ENCODE measurements at places on chromosomes 11 and 22.

DNA sequence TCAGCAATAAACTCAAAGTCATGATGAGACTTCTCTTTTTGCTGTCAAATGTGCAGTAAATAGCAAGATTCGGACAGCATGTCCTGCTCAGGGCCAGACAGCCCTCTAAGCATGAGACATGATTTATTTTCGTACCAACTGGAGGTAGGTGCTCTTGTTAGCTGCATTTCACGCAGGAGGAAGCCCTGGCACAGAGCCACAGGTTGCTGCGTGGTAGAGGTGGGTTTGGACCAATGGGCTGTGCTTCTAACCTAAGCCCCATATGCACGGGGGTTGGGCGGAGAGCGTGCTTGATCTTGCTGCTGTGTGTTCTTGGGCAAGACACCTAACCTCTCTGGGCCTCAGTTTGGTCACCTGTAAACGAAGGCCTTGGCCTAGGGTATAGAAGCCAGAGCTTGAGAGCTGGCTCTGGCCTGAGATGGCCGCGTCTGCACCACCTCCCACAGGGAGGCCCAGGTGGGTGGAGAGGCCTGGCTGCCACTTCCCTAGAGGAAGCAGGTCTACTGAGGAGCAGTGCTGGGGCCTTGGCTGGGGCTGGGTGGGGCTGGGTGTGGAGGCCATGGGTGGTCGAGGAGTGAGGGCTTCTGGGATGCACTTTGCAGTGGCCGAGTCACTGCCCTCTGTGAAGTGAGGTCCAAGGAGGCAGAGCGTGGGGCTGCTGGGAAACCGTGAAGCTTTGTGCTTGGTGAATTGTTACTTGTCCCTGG, 38.5 kb upstream of the GRAMD4 start:
- H3K4me1 ChIP-seq = no peaks in the 10 kb centered on the region
- H3K27me3 ChIP-seq = no peaks in the 10 kb centered on the region
- H3K4me3 ChIP-seq = no peak overlapping the region

DNA sequence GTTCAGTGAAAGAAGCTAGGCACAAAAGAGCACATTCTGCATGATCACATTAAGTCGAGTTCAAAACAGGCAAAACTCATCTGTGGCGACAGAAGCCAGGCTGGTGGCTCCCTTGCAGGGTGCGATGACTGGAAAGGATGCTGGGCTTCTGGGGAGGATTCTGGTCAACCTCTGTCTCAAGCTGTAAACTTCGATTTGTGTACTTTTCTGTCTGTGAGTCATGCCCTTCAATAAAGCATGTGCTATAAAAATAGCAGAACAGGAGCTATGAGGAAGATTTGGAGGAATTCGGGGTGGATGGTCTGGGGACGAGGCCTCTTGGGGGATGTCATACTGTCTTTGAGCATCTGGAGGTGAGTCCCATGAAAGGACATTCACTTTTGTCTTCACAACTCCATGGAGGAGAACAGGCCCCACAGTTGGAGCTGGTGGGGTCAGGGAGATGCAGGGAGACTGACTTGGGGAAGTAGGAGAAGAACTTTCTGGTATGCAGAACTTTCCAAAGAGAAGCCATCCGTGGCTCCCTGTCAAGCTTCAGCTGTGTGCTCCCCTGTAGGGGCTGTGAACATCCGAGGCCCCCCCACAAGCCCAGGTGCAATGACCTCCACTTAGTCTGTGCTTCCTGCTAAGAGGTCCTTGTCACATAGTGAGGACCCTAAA, 77.8 kb upstream of the LINC01488 start:
- H3K27me3 ChIP-seq = no peaks in the 10 kb centered on the region
- H3K27ac ChIP-seq = no peak overlapping the region
- DNase-seq = no peak
- no peaks in the 10 kb centered on the region for H3K36me3 ChIP-seq
- H3K4me1 ChIP-seq = no peaks in the 10 kb centered on the region
- H3K4me3 ChIP-seq = no peak overlapping the region

- H3K36me3 ChIP-seq = no peaks in the 10 kb centered on the region
- no peak overlapping the region for H3K27ac ChIP-seq
- DNase-seq = peak; percentile 63
- H3K27me3 ChIP-seq = peaks cover 4% of the 10 kb centered on the region
- no peak overlapping the region for H3K4me3 ChIP-seq
These were observed 41.0 kb upstream of the PRDM11 start for GRCh38 chr11:45105233-45105983.

DNA sequence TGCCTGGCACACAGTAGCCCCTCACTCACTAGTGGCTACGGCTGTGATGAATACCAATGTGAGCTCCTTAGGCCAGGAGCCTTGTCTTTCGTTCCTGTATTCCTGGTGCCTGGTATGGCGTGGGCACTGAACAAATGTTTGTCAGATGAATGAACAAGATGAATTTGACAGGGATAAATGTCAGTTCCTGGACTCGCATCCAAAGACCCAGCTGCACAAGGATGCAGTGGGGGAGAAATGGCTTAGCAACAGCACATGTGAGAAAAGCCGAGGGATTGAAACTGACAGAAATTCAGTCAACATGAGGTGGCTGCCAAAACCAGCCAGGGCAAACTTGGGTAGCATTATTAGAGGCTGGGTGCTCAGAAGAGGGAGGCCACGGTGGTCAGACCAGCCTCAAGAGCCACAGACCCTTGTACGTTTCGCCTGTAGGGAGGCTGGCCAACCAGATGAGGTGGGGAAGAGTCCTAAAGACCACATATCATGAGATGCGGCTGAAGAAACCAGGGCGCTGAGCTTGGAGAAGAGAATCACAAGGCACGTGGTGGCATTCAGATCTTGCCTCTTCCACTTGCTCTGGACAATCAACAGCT, 7.7 kb upstream of the SLC22A8 start:
- no peak overlapping the region for H3K4me3 ChIP-seq
- no peaks in the 10 kb centered on the region for H3K36me3 ChIP-seq
- no peak for DNase-seq

DNA sequence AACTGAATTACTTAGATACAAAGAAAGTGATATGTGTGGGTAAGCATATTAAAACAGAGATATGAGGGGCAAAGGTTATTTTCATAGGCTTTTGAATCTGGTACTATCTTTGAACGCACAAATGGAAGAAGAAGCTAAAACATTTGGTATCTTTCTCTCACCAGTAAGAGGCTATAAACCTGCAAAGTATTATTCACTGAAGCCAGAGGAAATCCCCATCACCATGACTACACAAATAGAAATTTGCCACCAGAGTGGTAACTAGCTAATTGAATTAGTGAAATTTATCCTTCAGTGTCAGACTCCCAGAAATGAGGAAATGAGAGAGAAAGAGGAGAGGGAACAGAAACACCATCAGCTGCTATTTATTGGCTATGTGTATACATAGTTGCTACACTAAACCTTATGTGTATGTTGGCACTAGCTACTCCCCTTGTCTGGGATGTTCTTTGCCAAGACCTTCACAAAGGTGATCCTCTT, 503.4 kb downstream of the DLG2 start:
- no peak for DNase-seq
- H3K27me3 ChIP-seq = no peaks in the 10 kb centered on the region
- H3K4me1 ChIP-seq = no peaks in the 10 kb centered on the region
- no peak overlapping the region for H3K4me3 ChIP-seq

DNA sequence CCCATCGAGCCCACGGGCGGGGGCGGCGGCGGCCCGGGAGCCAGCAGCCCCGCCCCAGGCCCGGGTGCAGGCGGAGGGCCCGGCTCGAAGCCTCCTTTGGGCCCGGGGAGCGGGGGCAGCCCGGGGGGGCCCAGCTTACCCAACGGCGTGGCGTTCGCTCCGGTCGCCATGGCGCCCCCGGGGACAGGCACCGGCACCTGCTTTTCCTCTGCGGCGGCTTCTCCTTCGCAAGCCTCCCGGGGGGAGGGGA, 194 bp downstream of the SF1 start:
- DNase-seq = no peak
- H3K4me1 ChIP-seq = peaks cover 11% of the 10 kb centered on the region
- H3K27ac ChIP-seq = peak overlapping the region; percentile 99

GRCh38 chr11:62128835-62129234, 5.0 kb downstream of the INCENP start:
- H3K36me3 ChIP-seq = peaks cover 3% of the 10 kb centered on the region
- no peaks in the 10 kb centered on the region for H3K4me1 ChIP-seq
- no peaks in the 10 kb centered on the region for H3K27me3 ChIP-seq
- H3K27ac ChIP-seq = no peak overlapping the region
- no peak overlapping the region for H3K4me3 ChIP-seq
- no peak for DNase-seq

- no peaks in the 10 kb centered on the region for H3K27me3 ChIP-seq
- H3K36me3 ChIP-seq = no peaks in the 10 kb centered on the region
- H3K27ac ChIP-seq = no peak overlapping the region
- no peaks in the 10 kb centered on the region for H3K4me1 ChIP-seq
- no peak for DNase-seq
These were observed 104.8 kb downstream of the ZNF280B start for GRCh38 chr22:22403771-22404170.

DNA sequence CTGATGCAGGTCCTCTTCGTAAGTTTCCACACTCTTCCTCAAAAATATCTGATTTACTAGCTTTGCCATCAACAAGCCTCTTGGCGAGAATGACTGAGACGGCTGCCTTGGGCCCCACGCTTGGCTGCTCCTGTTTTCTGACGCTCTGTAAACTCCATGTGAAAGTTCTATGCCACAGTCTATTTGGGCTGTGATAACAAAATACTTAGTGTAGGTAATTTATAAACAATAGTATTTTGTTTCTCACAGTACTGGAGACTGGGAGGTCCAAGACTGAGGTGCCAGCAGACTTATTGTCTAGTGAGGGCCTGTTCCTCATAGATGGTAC, 123.2 kb upstream of the SORL1-AS1 start:
- H3K4me1 ChIP-seq = no peaks in the 10 kb centered on the region
- peak overlapping the region; percentile 31 for H3K27ac ChIP-seq
- H3K4me3 ChIP-seq = no peak overlapping the region

DNA sequence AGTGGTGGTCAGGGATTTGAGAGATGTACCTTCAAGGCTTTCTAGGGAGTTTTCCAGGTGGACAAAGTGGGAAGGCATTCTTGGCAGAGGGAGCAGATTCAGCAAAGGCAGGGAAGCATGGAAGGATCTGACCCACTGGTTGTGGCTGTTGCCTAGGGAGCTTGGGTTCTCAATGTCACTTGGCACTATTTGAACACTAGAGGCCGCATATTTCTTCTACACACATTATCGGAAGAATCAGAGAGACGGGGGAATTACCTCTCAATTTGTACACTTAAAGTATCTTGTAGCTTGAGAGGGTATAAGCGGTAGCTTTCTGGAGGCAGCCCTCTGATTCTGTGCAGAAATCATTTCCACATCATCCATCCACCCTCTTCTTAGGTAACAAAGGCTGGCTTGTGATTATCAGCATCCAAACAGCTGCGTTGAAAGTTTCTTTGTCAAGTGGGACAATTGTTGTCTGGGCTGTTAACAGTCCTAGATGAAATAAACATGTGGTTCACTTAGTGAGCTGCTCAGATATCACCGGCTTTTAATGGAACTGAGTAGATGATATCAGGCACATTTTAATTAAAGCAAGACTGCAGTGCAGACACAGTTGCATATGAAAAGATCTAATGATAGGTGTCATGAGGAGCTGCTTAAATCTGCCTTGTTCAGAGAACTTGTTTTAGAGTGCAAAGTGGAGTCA, 2.6 kb downstream of the NELL1 start:
- H3K4me1 ChIP-seq = no peaks in the 10 kb centered on the region
- H3K27ac ChIP-seq = no peak overlapping the region
- no peak overlapping the region for H3K4me3 ChIP-seq
- no peak for DNase-seq
- no peaks in the 10 kb centered on the region for H3K27me3 ChIP-seq

GRCh38 chr11:86292912-86293616, 9.0 kb upstream of the HIKESHI start:
- DNase-seq = no peak
- H3K27me3 ChIP-seq = no peaks in the 10 kb centered on the region
- H3K36me3 ChIP-seq = no peaks in the 10 kb centered on the region
- no peak overlapping the region for H3K4me3 ChIP-seq
- H3K4me1 ChIP-seq = no peaks in the 10 kb centered on the region

DNA sequence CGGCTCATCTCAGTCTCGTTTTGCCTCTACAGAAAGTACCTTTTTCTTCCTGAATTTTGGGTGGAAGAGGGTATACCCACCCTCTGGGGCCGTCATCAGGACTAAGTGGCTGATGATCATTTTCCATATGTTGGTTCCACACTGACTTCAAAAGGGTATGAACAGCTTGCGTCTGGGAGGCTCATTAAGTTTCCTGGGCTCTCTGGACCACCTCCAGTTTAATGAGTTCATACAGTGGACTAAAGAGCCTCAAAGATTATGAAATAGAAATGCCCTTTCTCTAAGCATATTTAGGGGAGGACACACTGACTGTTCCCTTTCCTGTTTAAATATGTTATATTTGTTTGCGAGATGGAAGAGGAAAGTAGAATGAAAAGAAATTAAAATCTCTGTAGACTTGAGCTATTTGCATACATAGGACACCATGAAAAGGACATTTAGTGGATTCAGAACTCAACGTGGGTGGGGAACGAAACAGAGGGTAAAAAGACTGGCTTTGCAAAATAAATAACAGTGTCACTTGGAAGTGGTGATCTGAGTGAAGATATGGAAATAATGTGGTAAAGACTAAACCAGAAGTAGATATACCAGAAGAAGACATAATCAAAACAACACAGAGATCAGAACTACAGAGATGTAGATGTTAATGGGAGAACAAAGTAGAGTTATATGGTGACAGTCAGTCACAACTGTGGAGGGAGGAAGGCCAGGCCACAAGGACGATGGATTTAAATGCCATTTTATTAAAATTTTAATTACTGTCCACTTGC, 18.7 kb downstream of the LDLRAD3 start:
- no peaks in the 10 kb centered on the region for H3K27me3 ChIP-seq
- H3K27ac ChIP-seq = no peak overlapping the region
- no peak for DNase-seq
- H3K4me3 ChIP-seq = no peak overlapping the region
- H3K36me3 ChIP-seq = no peaks in the 10 kb centered on the region

DNA sequence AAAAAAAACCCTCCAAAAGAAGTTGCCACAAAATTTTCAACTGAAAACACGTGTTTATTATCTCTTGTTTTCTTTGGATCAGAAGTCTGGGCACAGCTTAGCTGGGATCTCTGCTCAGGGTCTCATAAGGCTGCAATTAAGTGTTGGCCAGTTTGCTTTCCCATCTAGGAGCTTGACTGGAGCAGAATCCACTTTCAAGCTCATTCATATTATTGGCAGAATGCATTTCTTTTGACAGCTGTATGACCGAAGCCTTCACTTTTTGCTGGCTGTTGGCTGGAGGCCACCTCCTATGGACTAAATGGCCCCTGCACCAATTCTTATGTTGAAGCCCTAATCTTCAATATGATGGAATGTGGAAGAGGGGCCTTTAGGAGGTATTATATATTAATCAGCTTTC, 139.6 kb downstream of the DDX10 start:
- H3K27me3 ChIP-seq = no peaks in the 10 kb centered on the region
- no peaks in the 10 kb centered on the region for H3K4me1 ChIP-seq
- DNase-seq = no peak
- no peak overlapping the region for H3K4me3 ChIP-seq

Measured in prostate gland (tissue), 2 donors.